ENCODE measurements at places on chromosomes 4 and X.

DNA sequence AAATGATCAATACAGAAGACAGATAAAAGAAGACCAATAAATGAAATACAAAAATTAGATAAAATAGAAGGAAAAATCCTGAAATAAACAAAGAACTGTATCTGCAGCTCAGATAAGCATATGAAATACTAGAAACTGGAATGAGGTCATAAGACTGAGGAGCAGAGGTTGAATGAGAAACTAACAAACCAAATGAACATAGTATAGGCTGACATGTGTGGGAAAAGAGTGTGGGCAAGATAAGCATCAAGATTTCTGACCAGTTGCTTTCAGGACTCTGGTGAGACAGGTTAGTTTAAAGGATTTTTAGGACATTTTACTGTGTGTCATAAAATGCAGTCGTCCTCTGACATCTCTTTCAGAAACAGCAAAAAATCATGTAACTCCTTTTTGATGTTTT, 2073.2 kb upstream of the TENM3 start:
- H3K36me3 ChIP-seq: no peaks in the 10 kb centered on the region
- DNase-seq: no peak
- no peaks in the 10 kb centered on the region for H3K27me3 ChIP-seq

DNA sequence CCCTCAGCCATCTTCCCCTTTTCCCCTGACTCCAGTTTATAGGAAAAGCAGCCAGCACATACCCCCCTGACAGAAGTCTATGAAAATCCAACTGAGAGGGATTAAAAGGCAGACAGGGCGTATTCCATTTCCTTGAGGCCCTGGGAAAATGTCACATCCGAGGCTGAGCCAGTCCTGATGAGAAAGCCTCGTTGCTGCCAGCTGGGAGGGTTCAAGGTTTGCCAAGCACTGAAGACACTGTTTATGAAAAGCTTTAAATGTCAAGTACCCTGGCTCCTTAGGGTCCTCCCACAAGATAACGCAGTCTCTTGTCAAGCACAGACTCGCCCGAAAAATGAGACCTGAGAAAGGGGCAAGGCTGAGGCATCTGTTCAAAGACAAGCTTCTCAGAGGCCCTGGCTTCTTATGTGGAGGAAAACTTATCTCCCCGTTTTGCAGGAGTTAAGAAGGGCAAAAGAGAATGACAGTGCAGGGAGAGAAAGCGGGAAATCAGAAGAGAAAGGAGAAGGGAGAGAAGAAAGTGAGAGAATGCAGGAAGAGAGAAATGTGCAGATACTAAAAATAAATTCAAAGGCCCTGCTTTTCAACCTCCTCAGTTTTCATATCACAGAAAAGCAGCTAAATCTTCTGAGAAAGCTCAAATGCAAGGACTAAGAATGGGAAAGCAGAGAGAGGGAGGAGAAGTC, 44.7 kb downstream of the SCD5 start:
- DNase-seq: no peak
- H3K4me1 ChIP-seq: peaks cover 5% of the 10 kb centered on the region
- no peak overlapping the region for H3K27ac ChIP-seq
- H3K36me3 ChIP-seq: no peaks in the 10 kb centered on the region

DNA sequence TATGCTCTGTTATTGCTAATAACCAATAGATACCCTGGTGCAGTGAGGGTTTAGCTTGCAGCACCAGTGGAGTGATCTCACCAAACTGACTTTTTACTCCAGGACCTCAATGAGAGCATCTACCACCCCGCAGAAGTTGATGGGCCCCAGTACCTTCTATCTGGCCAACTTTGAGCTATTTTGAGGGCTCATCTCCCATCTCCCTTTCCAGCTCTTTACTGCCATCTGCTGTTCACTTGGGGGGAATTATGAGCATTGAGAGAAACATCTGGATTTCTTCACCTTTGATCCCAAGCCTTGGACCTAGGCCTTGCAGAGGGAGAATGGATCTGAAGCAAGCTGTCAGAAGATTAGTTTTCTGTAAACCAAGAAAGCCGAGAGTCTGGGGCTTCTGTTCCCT, 143.6 kb downstream of the TMEM164 start:
- H3K36me3 ChIP-seq: no peaks in the 10 kb centered on the region
- H3K4me1 ChIP-seq: peaks cover 13% of the 10 kb centered on the region
- H3K4me3 ChIP-seq: no peak overlapping the region
- DNase-seq: peak; percentile 12
- H3K27ac ChIP-seq: no peak overlapping the region
- no peaks in the 10 kb centered on the region for H3K27me3 ChIP-seq

DNA sequence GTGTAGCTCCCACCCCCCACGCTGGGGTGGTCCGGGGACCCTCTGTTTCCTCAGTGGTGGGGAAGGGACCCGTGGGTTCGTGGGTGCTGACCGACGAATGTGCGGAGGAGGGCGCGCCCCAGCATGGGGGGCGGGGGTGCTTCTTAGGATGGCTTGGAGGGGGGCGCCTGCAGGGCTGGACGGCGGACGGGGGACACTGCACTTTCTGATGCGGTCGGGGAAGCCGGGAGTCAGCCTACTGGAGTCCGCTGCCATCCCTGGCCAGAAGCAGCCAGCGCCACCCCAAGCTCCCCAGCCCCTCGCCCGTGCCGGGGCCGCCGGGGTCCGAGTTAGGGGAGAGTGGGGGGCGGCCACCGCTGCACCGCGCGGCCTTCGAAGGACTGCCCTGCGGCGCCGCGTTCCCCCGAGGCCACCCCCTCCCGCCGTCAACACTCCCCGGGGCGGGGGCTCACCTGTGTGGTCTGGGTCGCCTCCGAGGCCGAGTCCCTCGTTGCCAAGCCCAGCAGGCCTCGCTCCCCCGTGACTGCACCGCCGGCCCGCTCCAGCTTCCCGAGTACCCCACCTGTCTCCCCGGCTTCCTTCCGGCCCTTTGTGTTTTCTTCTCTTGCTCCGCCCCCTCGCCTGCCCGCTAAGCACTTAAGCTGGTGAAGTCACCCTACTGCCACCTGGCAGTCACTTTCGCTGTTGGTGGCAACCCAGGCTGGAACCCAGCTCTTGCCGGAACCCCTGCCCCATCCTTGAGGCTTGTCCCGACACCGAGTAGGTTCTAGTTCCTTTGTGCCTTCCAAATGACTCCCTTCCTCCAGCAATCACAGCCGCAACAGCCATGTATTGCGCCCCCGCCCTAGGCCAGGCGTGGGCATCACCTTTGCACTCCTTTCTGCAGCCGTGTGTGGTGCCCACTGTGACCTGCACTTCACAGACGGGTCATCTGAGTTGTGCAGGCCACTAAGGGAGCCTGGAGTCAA, at the start of gene OCIAD2:
Gene OCIAD2, minus strand, starts transcription at position 569 of the 968 bp plus-strand sequence. CDS start 2,225 bp downstream, outside the sequence.
- H3K4me3 ChIP-seq: peak within 1 kb of the TSS; percentile 91
- peaks cover 25% of the 10 kb centered on the region for H3K4me1 ChIP-seq
- peaks cover 2% of the 10 kb centered on the region for H3K27me3 ChIP-seq
- H3K27ac ChIP-seq: peak within 1 kb of the TSS; percentile 86
- peaks cover 22% of the 10 kb centered on the region for H3K36me3 ChIP-seq

GRCh38 chr4:2928242-2929176, 34.7 kb downstream of the NOP14 start:
- H3K36me3 ChIP-seq: peaks cover 43% of the 10 kb centered on the region
- peaks cover 18% of the 10 kb centered on the region for H3K4me1 ChIP-seq
- no peaks in the 10 kb centered on the region for H3K27me3 ChIP-seq
- DNase-seq: no peak

DNA sequence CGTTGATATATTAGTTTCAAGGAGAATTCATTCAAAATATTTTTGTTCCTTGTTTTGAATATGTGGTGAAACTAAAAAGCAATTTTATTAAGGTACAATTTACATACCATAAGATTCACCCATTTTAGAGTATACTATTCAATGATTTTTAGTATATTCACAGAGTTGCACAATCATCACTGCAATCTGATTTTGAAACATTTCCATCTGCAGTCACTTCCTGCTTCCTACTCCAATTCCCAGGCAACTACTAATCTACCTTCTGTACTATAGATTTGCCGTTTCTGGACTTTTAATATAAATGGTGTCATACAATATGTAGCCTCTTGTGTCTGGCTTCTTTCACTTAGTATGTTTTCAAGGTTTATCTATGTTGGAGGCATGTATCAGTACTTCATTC, 71.3 kb downstream of the SLC9A7 start:
- H3K36me3 ChIP-seq: no peaks in the 10 kb centered on the region
- no peaks in the 10 kb centered on the region for H3K27me3 ChIP-seq
- H3K4me3 ChIP-seq: no peak overlapping the region
- DNase-seq: no peak
- H3K4me1 ChIP-seq: peaks cover 19% of the 10 kb centered on the region

DNA sequence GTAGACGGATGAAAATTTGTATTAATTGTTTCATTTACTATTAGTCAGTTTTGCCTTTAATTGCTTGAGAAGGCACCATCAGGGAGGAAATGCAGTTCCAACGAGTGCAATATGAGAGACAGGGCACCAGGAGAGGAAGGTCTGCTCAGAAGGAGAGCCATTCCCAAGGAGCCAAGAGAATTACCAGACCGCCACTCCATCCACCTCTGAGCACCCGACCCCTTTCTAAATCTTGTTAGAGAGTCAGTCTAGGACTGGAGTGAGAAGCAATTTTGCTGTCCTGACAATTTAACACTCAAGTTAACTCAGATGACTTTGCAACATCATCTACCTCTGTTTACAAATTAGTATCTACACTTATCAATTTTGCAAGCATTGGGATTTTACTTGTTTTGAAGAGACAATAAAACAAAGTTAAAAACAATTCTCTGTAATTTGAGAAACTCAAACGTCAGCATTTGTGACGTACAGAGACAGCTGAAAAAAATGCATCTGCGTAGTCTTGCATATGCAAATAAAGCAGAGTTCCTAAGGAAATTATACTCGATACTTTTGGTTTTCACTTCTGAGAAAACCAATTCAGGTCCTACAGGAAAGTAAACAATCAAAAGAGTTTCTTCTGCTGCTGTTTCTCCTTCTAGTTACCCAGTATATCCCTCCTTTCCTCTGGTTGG, 1704.7 kb upstream of the TENM3 start:
- peak overlapping the region; percentile 51 for H3K27ac ChIP-seq
- H3K4me1 ChIP-seq: peaks cover 64% of the 10 kb centered on the region

GRCh38 chr4:142406917-142407501, 439.1 kb downstream of the INPP4B start:
- H3K4me3 ChIP-seq: no peak overlapping the region
- H3K4me1 ChIP-seq: peaks cover 48% of the 10 kb centered on the region
- H3K27me3 ChIP-seq: no peaks in the 10 kb centered on the region
- H3K36me3 ChIP-seq: no peaks in the 10 kb centered on the region
- no peak for DNase-seq

DNA sequence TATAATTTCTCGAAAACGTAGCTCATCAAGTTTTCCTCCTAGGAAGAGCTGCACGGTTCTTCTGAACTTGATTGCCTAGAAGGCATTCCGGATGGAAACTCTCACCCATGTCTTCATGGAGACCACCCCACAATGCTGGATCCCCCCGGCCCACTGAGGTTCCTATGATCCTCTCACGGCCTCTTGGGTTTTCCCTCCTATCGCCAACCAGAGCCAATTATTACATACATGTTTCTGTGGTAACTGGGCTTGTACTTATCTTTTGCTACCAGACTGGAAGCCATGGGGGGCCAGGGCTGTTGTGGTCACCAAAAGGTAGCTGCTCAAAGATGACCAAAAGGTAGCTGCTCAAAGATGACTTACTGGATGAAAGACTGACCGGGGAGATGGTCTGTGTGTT, 131.5 kb downstream of the AFAP1 start:
- H3K27me3 ChIP-seq: no peaks in the 10 kb centered on the region
- H3K4me1 ChIP-seq: peaks cover 54% of the 10 kb centered on the region
- H3K4me3 ChIP-seq: no peak overlapping the region
- no peak for DNase-seq

DNA sequence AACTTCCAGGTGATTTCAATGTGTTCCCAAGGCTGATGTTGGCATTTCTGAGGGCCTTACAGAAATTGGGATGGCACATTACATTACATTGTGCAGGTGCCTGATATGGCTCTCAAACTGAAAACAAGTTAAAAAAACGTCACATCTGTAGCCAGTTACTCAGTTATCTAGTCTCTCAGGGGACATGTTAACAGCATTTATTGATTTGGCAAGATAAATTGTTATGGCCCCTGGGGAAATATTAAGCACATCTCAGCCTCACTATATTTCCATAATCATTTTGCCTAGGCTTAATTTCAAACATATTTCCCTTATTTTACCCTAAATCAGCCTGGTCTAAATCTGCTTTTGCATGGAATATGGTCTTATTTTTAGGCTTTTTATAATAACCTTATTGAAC, 290.0 kb downstream of the IL15 start:
- no peak overlapping the region for H3K4me3 ChIP-seq
- no peaks in the 10 kb centered on the region for H3K27me3 ChIP-seq
- peaks cover 3% of the 10 kb centered on the region for H3K4me1 ChIP-seq
- H3K36me3 ChIP-seq: no peaks in the 10 kb centered on the region
- no peak for DNase-seq
- H3K27ac ChIP-seq: no peak overlapping the region

- no peaks in the 10 kb centered on the region for H3K4me1 ChIP-seq
- DNase-seq: no peak
- H3K36me3 ChIP-seq: peaks cover 2% of the 10 kb centered on the region
Observed at GRCh38 chr4:19791422-19792123, 460.1 kb upstream of the SLIT2 start.

DNA sequence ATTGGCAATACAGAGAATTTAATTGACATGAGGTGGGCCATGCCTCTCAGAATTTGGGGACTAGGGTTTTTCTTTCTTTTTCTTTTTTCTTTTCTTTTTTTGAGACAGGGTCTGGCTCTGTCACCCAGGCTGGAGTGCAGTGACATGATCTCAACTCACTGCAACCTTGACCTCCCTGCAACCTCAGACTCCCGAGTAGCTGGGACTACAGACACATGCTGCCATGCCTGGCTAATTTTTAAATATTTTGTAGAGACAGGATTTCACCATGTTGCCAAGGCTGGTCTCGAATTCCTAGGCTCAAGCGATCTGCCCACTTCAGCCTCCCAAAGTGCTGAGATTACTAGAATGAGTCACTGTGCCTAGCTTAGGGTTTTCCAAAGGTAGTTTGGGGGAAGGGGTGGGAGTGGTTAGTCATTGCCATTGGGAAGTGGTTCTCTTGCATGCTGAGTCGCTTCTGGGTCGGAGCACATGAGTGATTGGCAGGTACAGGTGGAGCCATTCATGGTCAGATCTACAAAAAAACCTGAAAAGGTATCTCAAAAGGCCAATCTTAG, 54.5 kb downstream of the MID2 start:
- H3K27ac ChIP-seq: no peak overlapping the region
- H3K4me3 ChIP-seq: no peak overlapping the region
- DNase-seq: no peak
- no peaks in the 10 kb centered on the region for H3K27me3 ChIP-seq
